ENCODE measurements at places on chromosomes 7 and 10. TPM values are rescaled to one million over a fixed set of nuclear protein-coding genes. Genes with fewer than 3 reads are reported as not detected.

MBLAC1 gene
- total RNA-seq, result 3.9 TPM

GRCh38 chr10:35079265-35079664 is 10.9 kb downstream of the CUL2 start:
- no peak for DNase-seq

CPVL gene
- total RNA-seq, result 18.4 TPM

DNA sequence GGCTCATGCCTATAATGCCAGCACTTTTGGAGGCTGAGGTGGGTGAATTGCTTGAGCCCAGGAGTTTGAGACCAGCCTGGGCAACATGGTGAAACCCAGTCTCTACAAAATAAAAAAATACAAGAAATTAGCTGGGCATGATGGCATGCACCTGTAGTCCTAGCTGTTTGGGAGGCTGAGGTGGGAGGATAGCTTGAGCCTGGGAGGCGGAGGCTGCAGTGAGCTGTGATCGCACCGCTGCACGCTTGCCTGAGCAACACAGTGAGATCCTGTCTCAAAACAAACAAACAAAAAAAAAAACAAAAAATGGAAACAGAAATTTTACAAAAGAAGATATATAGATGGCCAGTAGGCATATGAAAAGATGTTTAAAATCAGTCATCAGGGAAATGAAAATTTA is 57.1 kb downstream of the PTEN start:
- DNase-seq, result no peak

DNA sequence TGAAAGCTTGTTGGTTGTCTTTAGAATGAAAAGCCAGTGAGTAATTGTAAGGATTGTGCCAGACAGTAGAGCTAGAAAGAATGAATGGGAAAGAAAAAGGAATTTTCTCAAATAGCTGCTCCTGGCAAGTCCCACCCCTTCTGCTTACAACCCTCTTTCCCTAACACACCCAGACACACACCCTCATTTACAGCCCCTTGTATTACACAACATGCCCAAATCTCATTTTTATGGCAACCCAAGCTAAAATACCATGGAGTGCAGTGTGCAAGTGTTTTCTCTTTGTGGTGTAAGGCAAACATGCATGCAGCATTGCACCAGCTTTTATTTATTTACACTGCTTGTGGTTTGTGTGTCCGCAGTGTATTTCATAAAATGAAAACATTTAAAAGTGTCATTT is 1.5 kb downstream of the PRKAR2B start:
- DNase-seq, result no peak

NPFFR1 gene
- 0.15 TPM for total RNA-seq

All from left colon (tissue), 2 donors.